Midbrain (tissue), 1 donor: ENCODE measurements at places on chromosomes 3 and 15.
A peak's percentile ranks its signal among the peaks of the same experiment; 100 is the strongest.

DNA sequence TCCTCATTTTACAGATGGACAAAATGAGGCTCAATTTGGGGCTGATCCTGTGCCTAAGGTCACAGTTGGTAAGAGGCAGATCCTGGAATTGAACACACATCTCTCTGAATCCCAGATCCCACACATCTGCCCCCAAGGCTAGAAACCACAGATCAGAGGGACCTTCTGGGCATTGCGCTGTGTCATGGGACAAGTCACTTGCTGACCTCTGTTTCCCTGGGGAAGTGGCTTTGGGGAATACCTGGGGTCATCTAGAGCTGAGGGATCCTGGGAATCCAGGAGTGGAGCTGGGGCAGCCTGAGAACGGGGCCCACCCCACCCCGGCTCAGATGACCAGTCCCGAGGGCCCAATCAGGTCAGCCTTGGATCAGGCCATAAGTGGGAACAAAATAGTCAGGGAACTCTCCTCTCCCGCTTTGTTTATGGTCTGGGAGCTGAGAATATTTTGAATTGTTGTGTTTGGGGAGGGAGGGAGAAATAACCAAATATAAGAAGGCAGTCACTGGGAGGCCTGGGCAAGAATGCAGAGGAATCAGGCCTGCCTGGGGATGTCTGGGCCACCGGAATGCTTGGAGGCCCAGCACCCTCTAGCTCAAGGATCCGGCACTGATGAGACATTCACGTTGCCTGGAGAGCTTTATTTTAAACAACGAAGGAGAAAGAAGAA is 8.8 kb upstream of the SLC6A6 start:
- no peak for DNase-seq

DNA sequence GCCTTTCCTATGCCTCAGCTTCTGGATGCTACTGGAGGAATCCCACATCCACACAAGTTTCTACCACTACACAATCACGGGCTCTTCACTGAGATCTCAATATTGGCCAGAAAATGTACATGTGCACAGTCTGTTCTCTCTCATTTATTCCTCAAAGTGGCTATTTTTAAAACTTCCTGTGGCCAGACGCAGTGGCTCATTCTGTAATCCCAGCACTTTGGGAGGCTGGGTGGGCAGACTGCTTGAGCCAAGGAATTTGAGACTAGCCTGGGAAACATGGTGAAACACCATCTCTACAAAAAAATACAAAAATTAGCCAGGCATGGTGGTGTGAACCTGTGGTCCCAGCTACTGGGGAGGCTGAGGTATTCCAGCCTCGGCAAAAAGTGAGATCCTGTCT is 91.4 kb upstream of the PRTG start:
- DNase-seq, result no peak

GRCh38 chr15:88252441-88252840 is 4.1 kb downstream of the NTRK3 start:
- DNase-seq, result no peak

DNA sequence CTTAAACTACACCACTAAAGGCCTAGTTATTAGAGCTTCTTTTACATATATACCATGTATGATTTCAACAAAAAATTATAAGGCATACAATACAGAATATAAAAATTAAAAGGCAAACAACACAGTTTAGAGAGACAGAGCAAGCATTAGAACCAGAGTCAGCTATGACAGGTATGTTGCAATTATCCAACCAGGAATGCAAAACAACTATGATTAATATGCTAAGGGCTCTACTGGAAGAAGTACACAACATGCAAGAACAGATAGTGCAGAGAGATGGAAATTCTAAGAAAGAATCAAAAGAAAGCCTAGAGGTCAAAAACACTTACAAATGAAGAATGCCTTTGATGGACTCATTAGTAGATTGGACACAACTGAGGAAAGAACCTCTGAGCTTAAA is 39.6 kb downstream of the CCDC54 start:
- no peak for DNase-seq

GRCh38 chr3:24521420-24522145 is 26.9 kb upstream of the THRB start:
- DNase-seq, result peak; percentile 38

DNA sequence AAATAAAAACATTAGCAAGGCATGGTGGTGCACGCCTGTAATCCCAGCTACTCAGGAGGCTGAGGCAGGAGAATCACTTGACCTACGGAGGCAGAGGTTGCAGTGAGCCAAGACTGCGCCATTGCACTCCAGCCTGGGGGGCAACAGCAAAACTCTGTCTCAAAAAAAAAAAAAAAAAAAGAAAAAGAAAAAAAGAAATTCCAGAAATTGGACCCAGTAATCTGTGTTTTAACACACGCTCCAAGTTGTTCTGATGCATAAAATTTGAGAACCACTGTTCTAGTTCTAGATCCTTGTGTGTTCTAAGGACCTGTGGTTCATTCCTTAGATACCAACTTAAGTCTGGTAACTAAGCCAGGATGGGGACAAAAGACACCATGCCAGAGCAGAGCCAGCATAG is 2.6 kb downstream of the PARP6 start:
- DNase-seq, result no peak

DNA sequence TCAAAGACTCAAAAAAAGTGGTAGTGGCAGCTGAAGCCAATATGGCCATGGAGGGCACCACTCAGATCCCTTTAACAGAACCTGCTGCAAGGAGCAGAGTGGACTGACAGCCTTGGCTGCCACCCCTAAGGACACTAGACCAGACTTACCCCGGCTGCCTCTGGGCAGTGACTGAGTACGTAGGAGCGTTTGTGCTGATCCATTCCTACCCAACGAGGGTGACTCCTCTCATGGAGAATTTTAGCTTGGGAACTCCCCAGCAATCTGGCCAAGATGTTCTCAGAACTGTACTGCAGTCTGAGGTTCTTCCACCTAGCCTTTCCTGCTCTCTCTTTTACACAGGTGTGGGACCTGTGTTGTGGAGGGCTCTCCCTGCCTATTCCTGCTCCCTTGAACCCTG is 22.1 kb downstream of the CLEC3B start:
- no peak for DNase-seq

DNA sequence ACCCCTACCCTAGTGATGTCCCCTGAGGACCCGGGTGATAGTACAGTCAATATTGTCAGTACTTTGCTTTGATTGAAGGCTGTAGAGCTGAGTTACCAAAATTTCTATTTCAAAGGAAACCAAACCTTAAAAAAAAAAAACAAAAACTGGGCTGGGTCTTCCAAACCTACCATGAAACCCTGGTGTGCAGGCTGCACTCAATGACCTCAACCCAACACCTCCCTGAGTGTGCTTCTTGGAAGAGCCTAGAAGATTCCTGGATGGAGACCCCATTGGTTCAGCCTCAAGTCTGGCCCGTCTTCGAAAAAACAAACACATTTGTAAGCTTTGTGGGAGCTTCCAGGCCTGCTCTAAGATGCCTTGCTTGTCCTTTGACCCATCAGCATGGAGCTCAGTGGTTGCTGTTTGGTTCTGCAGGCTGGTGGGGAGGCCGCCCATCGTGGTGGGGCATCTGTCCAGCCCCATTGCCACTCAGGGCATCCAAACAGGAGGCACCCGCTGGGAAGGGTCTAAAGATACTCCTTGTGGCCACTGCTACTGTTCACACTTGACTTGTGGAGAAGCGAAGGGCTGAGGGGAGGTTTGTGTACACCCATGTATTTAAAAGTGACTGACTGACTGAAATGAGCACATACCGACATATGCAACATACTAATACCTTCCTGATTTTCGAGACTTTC is 32.2 kb downstream of the CRTAP start:
- no peak for DNase-seq

DNA sequence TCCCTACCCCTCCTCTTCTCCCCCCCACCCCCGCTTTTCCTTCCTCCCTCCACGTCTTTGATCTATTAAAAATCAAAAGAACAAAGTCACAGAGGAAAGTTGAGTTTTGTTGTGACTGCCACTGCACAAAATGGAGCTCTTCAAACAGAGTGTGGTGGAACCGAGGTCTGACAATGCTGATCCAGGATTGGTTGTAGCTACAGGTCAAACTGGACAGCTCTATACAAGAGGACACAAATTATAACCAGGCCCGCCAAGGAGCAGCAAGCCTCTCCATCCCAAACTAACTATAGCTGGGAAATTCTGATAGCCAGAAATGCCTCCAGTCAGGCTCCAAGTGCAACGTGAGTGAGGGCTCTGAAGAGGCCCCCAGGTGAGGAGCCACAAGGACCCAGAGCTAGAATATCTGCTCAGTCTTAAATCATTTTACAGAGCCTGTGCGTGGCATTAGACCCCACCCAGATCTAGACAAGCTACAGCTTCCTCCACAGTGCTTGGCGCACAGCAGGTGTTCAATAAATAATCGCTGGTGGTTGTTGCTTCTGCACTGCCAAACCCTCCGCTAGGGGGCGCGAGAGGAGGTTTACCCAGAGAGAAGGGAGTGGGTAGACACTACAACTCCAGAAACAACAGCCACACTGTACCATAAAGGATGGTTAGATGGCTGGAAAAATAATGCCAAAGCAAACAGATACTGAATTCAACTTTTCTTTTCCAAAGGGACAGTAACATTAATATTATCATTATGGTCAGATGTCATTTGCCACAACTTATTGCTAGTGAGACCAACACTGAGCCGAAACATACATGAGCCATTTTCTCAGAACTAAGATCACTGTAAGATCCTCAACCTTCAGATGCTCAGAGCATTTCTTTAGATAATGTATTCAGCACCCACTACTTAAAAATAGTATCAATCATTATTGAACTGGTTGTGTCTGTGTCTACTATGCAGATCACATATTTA is 44.6 kb downstream of the ZIC4 start:
- peak; percentile 5 for DNase-seq

- no peak for DNase-seq
Measured at GRCh38 chr15:64348455-64348854, 7.5 kb downstream of the CSNK1G1 start.

- peak; percentile 0 for DNase-seq
Measured at GRCh38 chr15:62931650-62932049, 110.9 kb upstream of the TPM1 start.

DNA sequence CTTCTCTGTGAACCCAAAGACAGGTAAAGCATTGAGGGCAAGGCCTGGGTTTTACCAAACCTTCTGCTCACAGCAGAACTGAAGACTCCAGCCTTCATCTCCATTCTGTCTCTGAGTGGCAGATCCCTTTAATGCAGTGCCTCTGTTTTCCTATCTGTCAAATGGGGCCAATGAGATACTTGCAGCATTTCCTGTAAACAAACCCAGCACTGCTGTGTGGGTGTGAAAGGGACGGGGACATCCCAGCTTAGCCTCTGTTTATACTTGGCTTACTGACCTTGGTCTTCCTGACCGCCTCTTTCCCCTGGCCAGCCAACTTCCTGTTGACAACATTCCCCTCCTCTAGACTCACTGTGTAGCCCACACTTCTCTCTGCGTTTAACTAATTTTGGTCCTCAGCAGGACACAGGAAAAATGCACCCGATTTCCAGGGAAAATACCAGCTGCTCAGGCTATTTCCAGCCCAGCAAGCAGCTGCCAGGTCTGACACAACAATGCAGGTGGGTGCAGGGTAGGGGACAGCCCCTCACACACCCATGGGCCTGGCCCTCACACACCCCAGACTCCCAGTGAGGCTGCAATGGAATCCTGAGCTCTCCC is 105.9 kb upstream of the HERC1 start:
- no peak for DNase-seq

GRCh38 chr3:127865941-127866340 is 43.6 kb upstream of the MGLL start:
- DNase-seq, result no peak

DNA sequence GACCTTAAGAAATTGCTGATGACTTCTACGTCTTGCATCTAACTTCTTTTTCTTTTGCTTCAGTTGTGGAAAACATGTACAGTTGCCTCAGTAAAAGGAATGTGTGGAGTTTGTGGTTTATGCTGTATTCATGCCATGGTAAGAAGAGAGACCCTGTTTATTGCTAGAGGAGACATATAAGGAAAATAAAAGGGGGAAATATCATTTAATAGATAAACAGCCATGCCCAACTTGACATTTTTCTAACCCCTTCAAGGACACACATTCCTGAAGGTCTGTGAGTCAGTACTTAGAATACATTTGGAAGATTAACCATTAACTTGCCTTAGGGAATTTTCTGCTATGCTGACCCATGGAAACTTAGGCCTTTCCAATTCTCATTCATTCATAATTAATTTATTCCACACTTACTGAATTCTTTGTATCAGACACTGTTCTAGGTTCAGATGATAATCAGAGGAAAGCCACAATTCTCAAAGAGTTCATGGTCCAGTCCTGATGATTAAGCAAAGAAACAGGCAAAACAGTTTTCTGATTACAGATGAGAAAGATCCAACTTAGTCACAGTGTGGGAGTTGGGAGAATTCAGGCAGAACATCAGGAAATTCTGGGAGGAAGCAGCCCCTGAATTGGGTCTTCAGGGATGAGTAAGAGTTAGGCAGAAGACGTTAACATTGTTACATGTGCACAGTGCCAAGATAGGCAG is 329.8 kb upstream of the RASGRP1 start:
- DNase-seq, result no peak

GRCh38 chr3:133563186-133563591 is 10.3 kb upstream of the CDV3 start:
- DNase-seq, result no peak

DNA sequence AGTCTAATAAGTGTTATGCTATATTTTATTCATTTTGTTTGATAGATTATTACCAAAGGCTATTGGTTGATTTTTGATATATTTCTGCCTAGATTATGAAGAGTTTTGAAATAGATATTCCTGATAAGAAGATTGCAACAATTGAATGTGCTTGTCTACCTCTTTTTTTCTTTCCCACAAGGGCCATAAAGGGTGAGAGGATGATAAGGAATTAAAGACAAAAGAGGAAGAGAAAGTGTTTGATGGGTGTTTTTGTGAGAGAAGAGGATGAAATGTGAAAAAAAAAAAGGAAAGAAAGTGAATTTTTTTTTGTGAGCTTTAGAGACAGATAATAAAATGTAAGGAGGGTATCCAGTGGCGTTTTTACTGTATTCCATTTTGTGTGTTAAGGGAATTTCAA is 244.4 kb downstream of the CHST2 start:
- no peak for DNase-seq

DNA sequence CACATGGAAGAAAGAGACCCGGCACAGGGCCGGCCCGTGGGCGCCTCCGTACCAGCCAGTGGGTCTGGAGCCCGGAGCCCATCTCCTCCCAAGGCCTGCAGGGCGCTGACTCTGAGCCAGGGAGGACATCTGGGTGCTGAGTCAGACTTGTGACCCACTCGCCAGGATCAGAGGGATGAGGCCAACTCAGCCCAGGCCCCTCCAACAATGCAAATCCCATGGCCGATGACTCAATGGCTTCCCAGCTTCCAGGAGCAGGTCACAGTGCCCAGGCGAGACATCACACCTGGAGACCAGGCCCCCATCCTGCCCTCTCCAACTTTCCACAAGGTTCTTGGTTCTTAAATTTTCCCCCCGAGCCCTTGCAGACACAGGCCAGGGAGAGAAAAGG is 95.1 kb downstream of the LRIG1 start:
- DNase-seq, result no peak

DNA sequence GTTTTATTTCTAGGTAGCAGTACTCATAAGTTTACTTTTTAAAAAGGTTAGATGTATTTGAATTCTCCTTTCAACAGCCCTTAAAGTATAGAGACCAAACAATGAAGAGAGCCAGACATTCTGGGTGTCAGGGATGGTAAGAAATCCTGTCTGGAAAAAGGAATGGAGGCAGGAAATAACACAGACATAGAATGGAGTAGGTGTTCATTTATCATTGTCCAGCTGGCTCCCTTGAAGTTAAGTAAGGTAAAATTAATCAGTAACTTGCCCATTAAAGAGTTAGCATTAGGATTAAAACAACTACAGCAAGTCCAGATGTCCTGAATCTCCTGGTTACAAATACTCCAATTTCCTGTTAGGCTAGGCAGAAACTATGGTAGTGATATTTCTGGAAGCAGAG is 13.5 kb upstream of the SUCNR1 start:
- no peak for DNase-seq

- no peak for DNase-seq
Measured at GRCh38 chr3:43091481-43091880, 14.4 kb downstream of the POMGNT2 start.
